Stimulated activated CD8-positive, alpha-beta memory T cell treated with anti-CD3 and anti-CD28 coated beads, Interleukin-7, amount 100 ng/mL, for 48 hours (primary cell): ENCODE measurements at places on chromosomes 1 and 21.

- no peak for DNase-seq
Observed at GRCh38 chr1:8728464-8728863, 89.0 kb downstream of the RERE start.

GRCh38 chr1:171702598-171702997 is 39.3 kb downstream of the VAMP4 start:
- no peak for DNase-seq

GRCh38 chr1:178870944-178871343 is at the start of gene ANGPTL1:
Gene ANGPTL1, minus strand, starts transcription at chr1:178871077. Its CDS starts 5,301 bp downstream, at chr1:178865776.
- no peak for DNase-seq

DNA sequence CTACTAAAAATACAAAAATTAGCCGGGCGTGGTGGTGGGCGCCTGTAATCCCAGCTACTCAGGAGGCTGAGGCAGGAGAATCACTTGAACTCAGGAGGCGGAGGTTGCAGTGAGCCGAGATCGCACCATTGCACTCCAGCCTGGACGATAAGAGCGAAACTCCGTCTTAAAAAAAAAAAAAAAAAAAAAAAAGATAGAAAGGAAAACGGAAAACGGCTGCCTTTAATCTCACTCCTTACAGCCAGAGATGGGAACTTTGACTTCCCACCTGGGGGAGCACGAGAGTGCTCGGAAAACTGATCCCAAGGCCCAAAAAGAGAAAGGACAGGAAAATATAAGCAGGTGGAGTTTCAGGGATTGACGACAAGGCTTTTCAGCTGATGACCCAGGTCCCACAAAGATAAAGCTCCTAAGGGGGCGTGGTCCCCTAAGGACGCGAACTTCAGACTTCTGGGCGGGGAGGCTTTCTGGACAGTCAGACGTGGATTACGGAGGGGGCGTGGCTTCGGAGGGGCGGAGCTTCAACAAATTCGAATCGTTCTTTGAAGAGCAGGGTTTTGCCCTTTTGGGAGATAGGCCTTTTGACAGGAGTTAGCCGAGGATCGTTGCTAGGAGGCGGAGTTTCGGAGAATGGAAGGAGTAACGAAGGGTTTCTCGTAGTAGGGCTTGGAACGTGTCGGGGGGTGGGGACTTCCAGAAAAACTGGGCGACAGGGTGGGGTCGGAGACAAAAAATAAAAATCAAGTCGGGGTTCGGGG is 958 bp upstream of the CKS1B start:
- peak; percentile 84 for DNase-seq

GRCh38 chr1:178540646-178541045 is 27.7 kb downstream of the TEX35 start:
- no peak for DNase-seq

- DNase-seq, result no peak
Observed at GRCh38 chr1:40432644-40433390, 17.5 kb upstream of the ZFP69B start.

DNA sequence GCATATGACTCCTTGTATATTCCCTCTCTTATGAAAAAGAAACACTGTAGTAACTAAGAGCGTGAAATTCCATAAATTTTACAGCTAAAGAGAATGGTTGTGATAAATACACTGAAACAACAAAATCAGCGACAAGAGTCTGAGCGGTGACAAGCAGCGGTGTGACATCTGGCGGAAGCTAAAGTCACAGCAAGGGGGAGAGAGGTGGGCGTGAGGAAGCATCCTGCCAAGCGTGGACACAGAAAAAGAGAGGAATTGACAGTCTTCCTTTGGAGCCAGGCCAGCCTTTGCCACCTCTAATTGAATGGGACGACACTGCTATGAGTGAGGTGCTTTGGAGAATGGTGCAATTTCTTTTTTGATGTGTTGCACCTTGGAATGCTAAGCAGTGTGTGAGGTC is 25.9 kb downstream of the PSMB2 start:
- no peak for DNase-seq

DNA sequence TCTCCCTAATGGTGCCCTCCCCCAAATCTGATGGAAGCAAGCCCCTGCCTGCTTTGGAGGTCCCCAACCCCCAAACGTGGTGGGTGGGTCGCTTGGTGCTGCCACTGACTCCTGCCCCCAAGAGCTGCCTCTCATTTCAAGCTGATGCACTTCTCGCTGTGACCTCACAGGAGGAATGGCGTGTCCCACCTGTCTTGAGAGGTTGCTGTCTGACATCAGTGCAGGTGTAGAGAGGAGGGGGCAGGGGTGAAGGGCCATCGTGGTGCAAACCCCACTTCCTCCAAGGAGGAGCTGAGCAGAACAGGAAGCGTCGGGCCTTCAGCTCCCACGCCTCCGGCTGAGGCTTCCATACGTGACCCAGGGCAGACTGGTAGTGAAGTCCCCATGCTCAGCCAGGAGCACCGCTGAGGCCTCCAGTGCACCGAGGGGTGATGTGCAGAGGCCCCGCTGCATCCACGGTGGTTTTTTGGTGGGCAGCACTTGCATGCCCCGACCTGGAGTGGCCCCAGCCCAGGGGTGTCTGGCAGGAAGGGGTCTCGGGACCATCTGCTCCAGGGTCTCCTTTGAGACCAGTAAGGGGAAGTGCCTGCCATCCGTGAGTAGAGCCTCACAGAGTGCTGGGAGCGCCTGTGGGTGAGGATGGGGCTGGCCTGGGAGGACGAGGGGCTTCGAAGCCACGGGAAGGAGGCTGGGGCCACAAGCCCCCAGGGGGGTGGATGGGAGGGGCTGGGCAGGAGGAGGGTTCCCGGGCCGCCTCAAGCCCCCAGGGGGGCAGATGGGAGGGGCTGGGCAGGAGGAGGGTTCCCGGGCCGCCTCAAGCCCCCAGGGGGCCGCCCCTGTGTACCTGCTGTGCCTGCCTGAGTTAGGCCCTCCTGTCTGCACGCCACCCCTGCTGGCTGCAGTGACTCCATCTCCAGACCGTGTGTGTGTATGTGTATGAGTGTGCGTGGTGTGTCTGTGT is 39.8 kb downstream of the WDR4 start:
- DNase-seq, result no peak

DNA sequence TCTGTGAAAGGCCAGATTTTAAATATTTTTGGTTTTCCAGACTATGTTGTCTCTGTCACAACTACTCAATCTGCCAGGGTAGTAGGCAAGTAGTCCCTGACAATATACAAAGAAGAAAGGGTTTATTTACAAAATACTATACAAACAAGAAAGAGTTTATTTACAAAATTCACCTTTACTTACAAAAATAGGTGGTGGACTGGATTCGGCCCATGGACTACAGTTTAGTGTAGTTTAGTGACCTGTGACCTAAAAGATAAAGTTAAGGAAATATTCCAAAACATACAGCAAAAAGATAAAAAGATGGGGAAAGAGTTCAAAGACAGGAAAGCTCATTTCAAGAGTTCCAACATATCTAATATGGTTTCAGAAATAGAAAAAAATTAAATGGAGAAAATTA is 52.9 kb upstream of the MAP10 start:
- no peak for DNase-seq

DNA sequence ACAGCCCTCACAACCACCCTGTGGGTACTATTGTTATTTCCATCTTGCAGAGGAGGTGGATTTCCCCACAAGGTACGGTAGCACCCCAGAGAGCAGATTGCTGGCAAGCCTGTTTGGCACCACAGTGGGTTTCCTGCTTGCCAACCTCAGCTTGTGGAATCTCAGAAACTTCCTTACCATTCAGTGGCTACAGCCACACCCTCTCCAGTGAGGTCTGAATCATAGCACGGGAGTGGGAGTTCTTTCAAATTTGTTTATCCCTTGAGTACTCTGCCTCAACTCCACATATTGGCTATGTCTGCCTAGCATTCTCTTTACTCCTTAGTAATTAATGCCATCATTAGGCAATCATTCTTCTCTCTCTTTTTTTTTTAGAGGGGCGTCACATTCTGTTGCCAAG is 162.1 kb downstream of the PTPRU start:
- DNase-seq, result no peak

GRCh38 chr1:229582011-229582694 is 23.6 kb upstream of the ABCB10 start:
- DNase-seq, result no peak

DNA sequence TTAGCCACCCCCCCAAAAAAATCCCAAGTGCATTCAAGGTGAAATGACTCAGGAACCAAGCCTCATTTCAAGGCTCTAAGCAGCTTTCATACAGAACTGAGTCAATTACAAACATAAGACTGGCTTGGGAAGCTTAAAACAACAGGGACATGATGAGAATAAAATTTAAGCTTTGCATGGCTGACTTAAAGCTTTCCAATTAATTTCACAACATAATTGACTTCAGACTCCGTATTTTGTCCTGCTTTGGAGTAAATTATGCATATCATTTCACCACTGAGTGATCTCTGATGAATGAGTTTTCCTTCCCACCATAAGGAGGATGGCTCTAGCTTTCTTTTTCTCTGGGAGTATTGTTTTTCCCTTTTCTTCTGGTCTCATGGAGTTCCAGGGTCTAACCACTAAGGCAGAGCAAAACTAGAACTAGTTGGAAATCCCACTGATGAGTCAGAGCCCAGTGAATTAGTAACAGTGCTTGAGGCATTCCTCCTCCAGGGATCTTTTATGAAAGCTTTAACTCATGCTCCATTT is 72.8 kb downstream of the XCL2 start:
- DNase-seq, result no peak

DNA sequence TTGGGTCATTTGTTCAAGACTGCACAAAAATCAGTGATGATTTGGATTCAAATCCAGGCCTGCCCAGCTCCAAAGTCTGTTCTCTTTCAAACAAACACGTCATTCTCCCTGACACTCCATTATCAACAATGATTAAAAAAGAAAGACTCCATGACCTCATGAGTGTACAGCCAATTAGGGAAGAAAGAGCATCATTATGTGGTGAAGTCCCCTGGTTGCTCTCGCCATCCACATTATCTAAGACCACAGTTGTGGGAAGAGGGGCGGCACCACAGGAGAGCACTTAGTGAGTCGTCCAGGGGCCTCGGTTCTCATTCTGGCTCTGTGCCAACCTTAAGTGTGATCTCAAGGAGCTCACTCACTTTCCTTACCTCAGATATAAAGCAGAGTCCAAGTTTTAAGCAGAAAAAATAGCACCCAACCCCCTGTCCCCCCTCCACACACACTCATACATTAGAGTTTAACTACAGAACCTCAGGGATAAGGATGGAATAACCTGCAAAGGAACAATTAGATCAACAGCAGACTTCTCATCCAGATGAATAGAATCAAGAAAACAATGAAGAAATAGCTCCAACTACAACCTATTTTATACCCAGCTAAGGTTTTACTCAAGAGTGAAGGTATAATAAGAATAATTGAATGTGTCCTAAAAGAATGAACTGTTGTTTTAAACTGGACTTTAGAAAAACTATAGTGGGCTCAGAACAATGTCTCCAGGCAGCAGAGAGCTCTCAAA is 47.8 kb downstream of the COL6A1 start:
- DNase-seq, result no peak

- DNase-seq, result no peak
Observed at GRCh38 chr1:17292299-17293160, 15.5 kb upstream of the PADI4 start.

DNA sequence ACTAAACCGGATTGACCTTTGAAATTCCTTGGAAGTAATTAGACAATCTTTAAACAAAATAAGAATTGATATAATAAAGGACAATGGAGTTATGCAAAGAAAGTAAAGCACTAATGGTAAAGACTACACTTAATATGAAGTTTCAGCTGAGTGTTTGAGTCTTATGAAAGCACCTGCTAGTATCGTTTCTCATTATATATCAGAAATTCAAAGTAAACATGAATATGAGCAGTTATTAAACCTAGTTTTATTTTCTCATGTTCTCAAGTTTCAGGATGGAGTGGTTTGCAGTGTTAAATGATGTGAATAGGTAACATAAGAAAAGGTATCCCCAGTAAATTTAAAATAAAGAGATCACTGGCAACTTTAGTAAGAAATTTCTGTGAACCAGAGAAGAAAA is 188.6 kb downstream of the ZP4 start:
- no peak for DNase-seq

- DNase-seq, result no peak
Observed at GRCh38 chr1:205488074-205488723, 16.3 kb upstream of the CDK18 start.

GRCh38 chr1:87816646-87817045 is 488.0 kb downstream of the LMO4 start:
- DNase-seq, result no peak

DNA sequence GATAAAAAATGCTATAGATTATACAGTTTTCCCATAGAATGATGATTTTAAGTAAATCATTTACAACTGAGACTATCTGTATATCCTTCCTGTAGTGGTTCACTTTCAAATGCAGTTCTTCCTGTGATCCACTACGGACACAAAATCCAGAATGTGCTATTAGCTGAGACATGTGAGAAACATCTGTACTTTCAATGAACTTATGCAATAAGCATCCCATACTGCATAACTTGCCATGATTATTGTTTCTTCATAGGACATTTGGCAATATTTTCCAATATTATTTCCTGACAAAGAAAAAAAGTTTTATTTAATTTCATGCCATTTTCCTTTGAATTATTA is 83.5 kb upstream of the PRDX6 start:
- no peak for DNase-seq

- no peak for DNase-seq
Observed at GRCh38 chr21:21807598-21807903, 809.3 kb downstream of the NCAM2 start.

DNA sequence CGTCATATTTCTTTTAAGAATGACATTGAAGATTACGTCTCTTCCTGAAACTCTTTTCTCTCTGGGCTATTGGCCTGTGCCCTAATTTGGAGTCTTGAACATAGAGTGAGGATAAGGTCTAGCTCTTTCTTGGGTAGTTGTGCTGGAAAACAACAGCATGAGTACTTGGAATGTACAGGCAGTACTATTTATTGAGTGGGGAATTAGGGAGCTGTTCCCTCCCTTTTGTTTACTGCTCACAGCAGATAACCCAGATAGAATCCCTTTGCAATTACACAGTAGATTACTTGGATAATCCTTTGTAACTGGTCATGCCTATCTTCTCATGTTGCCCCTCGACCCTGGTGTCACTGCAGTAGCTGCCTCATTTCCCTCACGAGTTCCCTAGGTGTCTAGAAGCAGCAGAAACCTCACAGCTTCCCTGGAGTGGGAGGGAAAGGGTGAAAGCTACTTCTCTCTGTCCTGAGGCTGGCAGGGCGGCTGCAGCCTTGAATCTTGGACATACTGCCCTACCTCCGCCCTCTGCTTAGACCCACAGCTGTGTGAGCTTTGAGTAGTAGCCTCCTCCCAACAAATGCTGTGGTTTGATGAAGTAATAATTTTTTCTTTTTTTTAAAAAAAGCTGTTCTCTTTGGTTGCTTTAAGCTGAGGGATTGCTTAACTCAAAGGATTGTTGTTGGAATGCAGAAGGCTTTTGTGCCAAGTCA is 70.6 kb downstream of the FGGY start:
- DNase-seq, result no peak

- no peak for DNase-seq
Observed at GRCh38 chr1:199867601-199868000, 159.9 kb upstream of the NR5A2 start.
